ENCODE measurements at places on chromosomes 12 and 14. TPM values are rescaled to one million over a fixed set of nuclear protein-coding genes. Genes with fewer than 3 reads are reported as not detected.

DNA sequence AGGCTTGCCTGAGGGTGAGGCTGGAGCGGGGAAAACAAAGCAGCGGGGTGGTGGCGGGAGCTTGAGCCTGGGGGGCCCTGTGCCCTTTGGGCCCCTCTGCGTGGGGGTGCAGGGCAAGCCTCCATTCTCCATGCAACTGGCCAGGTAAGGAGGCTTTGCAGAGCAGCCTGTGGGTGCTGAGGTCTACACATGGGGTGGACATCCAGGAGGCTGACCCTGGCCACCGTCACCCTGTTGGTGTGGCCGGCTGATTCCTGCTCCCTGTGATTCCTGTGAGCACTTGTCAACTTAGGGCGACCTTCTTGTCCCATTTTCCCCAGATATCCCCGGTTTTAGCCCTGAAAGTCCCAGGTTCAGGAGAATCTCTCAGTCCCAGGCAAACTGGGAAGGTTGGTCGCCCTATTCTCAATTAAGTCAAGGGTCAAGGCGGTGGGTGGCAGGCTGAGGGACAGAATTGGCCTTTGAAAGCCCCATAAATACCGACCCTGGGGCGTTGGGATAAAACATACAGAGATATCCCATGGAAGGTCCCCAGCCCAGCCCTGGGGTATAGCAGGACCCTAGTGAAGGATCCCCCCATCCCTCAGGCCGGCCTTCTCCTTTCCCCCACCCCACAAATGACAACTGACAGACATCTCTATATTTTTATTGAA lies 70.5 kb downstream of the PRIMA1 start:
- H3K36me3 ChIP-seq = peaks cover 6% of the 10 kb centered on the region
- H3K27ac ChIP-seq = no peak overlapping the region
- no peak overlapping the region for H3K4me3 ChIP-seq
- no peaks in the 10 kb centered on the region for H3K27me3 ChIP-seq

DNA sequence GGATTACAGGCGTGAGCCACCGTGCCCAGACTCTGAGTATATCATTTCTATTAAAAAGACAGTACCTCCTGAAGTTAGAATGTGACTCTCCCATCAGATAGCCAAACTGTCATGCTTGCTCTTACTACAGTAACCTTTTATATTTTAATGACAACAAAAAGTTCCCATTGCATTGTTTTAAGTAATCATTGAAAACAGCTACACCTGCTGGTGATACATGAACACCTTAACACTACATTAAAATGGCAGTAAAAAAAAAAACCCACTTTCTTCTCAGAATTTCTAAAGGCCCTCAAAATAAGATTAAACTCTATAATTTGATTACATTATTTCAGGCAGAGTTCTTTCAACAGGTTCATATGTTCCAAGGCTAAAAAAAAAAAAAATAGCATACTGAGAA lies 76.7 kb downstream of the SH2B3 start:
- no peak overlapping the region for H3K27ac ChIP-seq
- H3K4me1 ChIP-seq = no peaks in the 10 kb centered on the region
- no peak for DNase-seq

DNA sequence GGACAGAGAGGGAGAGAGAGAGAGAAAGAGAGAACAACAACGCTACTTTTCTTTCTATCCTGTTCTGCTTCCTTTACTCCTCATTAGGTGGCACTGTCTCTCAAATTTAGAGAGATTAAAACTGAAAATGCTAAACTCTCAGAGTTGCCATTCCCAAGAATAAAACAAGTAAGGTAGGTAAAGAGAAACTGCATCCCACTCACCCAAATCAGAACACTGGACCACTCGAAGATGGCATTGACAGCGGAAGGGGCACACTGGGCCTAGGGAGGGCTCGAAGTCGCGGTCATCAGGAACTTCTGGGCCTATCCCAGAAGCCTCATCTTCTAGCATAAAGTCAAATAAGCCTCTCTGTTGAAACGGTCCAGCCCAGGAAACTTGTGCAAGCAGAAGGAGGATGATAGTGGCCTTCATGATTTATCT lies 4.5 kb downstream of the DCN start:
- H3K4me3 ChIP-seq = peak overlapping the region; percentile 46
- no peak for DNase-seq
- no peaks in the 10 kb centered on the region for H3K27me3 ChIP-seq
- no peak overlapping the region for H3K27ac ChIP-seq

GRCh38 chr14:68140806-68141205 lies 321.2 kb downstream of the RAD51B start:
- DNase-seq = no peak
- H3K27ac ChIP-seq = peak overlapping the region; percentile 76
- H3K36me3 ChIP-seq = no peaks in the 10 kb centered on the region
- no peaks in the 10 kb centered on the region for H3K27me3 ChIP-seq
- no peak overlapping the region for H3K4me3 ChIP-seq
- H3K4me1 ChIP-seq = peaks cover 47% of the 10 kb centered on the region

DNA sequence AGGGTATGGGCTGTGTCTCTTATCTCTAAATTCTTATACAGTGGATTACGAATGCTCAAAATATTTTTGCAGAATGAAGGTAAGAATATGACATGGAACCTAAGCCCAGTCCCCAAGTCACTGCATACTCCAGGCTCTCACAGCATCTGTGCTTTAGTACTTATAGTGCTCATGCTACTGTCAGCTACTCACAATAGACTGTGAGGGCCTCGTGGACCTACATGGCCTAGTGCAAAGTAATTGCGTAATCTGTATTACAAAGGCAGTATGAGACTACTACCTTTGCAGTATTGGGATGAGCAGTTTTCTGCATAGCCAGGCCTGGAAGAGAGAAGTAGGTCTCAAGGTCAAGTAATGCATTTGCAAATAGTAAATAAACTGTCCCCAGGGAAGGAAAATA lies 27.9 kb downstream of the VWF start:
- H3K4me3 ChIP-seq = no peak overlapping the region
- peaks cover 6% of the 10 kb centered on the region for H3K4me1 ChIP-seq
- H3K36me3 ChIP-seq = no peaks in the 10 kb centered on the region
- no peak for DNase-seq

- no peak overlapping the region for H3K27ac ChIP-seq
- no peaks in the 10 kb centered on the region for H3K36me3 ChIP-seq
- DNase-seq = no peak
- no peaks in the 10 kb centered on the region for H3K4me1 ChIP-seq
Observed at GRCh38 chr14:55764784-55765183, 184.8 kb downstream of the KTN1 start.

GRCh38 chr12:102281231-102281630 lies 83.6 kb upstream of the PMCH start:
- no peaks in the 10 kb centered on the region for H3K36me3 ChIP-seq
- no peaks in the 10 kb centered on the region for H3K27me3 ChIP-seq
- no peak for DNase-seq
- H3K4me1 ChIP-seq = no peaks in the 10 kb centered on the region

DNA sequence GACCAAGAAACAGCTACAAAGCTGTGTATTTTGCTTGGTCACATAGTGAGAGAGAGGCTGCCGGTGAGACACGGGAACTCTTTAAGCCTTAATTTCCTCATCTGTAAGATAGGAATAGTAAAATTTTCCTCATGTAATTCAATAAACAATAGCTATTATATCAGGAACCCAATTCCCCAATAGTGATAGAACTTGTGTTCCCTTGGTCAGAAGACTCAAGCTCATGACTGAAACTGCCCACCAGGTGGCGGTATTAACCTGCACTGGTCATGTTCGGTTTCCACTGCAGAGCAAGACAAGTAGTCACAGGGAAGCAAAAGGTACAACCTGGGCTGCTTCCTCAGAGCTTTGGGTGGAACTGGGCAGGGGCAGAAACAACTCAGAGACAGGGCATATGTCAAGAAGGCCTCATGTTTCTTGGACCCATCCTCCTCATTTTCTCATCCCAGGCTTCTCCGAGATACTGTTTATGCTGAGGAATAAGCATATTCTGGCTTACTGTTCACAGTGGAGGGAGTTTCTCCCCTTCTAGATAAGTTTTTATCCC lies 4.2 kb upstream of the AJUBA start:
- H3K27ac ChIP-seq = no peak overlapping the region
- no peak overlapping the region for H3K4me3 ChIP-seq
- peaks cover 2% of the 10 kb centered on the region for H3K4me1 ChIP-seq
- no peaks in the 10 kb centered on the region for H3K27me3 ChIP-seq
- peaks cover 9% of the 10 kb centered on the region for H3K36me3 ChIP-seq
- peak; percentile 55 for DNase-seq

DNA sequence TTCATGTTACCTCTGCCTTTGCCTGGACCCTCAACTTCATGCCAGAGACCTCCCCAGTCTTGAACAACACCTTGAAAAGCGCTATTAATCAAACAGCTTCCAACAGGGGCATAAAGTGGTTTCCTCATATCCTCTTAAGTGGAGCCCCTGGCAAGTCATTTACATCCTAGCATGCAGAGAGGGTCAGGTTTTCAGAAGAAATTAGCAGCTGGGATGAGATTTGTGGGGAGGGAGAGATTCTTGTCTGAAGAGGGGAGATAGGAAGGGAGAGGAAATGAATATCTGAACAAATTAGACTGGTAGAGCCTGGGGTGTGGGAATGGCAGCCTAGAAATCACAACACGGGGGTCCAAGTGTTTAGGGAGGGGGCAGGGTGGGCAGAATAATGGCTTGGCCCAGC lies 45.6 kb downstream of the CALM1 start:
- no peaks in the 10 kb centered on the region for H3K4me1 ChIP-seq
- no peak overlapping the region for H3K27ac ChIP-seq
- H3K4me3 ChIP-seq = no peak overlapping the region
- no peaks in the 10 kb centered on the region for H3K36me3 ChIP-seq

Gene TAS2R30
- total RNA-seq = 3.6 TPM

Gene ASCL1
- total RNA-seq = not detected

Gene CYP46A1
- total RNA-seq = not detected

All from ascending aorta (tissue), 2 donors.